ENCODE measurements at places on chromosomes 11 and 22. TPM values are rescaled to one million over a fixed set of nuclear protein-coding genes. Genes with fewer than 3 reads are reported as not detected.

MYO7A gene
- total RNA-seq: 0.84 TPM

GRCh38 chr11:10309163-10310093 lies 4.6 kb downstream of the ADM start:
- no peak for DNase-seq

DNA sequence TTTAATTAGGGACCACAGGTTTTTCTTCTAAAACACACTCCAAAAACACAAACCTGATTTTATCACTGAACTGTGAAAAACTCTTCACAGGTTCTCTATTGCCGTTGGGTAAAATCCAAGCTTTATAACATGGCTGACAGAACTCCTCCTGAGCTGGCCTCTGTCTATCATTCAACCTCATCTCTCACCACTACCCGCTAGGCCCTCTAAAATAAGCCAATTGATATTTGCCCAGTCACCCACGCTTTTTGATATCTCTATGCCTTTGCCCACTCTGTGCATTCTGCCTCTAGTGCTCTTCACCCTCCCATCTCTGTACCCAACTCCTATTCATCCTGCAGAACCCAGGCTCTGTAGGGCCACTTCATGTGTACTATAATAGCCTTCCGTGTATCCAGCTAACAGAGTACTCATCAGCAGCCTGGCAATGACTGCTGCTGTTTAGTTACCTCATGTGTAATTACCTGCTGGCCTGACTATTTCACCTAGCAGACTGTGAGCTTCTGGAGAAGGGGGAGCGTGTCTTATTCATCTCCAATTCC lies 1.1 kb upstream of the CNGA4 start:
- DNase-seq: no peak

LMO2 gene
- total RNA-seq: 1.9 TPM

SCN2B gene
- not detected for total RNA-seq

- no peak for DNase-seq
These were observed 59.3 kb downstream of the C11orf58 start for GRCh38 chr11:16797776-16798175.

DNA sequence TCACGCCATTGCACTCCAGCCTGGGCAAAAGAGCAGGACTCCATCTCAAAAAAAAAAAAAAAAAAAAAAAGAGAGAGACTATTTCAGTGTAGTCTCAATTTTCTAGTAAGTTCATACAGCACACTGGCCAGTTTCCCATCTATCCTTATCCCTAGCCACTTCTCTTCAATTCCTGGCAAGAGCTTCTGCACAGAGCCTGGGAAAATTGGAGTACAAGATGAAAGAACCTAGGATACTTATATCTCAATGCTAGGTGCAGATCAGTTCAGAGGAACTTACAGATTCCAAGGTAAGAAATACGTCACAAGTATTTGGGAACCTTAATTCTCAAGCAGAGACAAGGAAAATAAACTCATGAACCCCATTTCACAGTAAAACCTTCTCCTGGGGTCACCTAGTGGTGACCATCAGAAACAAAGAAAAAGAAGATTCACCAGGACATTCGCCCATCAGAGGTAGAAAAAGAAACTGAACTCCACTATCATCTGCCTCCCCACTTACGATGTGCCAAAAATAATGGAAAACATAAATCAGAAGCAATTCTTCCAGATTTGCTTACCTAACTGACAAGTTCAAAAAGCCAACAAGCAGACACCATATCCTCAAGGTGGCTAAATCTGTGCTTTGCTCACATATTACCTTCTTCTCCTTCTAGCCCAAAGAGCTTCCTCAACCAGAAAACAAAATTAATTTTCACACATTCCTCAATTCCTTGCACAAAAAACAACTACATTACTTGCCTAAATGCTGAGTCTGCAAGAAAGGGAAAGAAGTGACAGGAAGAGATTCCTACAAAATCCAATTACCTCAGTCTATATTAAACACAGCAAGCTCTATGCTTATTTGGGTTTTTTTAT lies 4.9 kb downstream of the DENND5A start:
- no peak for DNase-seq

KRTAP5-10 gene
- not detected for total RNA-seq

DNA sequence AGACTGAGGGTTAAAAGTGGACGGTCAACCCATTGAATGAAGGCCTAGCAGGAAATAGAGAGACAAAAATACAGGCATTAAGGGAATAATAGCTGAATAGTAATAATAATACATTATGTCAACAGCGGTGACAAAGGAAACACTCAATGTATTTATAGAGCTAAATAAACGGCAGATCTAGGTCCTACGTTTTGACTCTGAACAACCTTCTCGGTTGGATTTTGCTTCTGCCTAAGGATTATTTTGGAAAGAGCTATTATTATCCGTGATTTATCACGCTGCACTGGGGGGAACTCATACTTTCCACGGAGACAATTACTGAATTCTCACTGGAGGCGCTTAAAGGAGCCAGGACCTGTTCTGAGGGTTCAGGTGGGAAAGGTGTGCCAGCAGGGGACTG lies 118.2 kb upstream of the KIRREL3 start:
- no peak for DNase-seq

YPEL1 gene
- 8.9 TPM for total RNA-seq

EMID1 gene
- 1.3 TPM for total RNA-seq

CDKN1C gene
- total RNA-seq: 4.1 TPM

DNA sequence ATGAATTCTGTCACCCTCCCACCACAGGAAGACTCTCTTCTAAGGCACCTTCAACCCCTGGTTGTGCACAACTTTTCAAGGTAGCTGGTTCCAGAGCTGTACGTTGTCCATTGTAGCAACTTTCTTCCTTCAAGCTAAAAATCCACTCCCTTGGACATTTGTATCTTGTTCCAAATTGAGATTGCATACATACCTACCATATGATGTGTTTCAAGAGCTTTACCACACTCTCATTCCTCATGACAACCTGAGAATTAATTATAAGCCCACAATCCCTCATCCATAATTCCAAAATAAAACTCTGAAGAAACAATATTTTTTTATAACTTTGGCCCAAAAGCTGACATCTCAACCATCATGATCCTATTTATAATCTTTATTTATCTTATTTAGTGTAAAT lies 3.0 kb downstream of the OR52W1 start:
- DNase-seq: no peak

KCNC1 gene
- not detected for total RNA-seq

GRCh38 chr11:73570415-73571114 lies 27.3 kb downstream of the FAM168A start:
- no peak for DNase-seq

DNA sequence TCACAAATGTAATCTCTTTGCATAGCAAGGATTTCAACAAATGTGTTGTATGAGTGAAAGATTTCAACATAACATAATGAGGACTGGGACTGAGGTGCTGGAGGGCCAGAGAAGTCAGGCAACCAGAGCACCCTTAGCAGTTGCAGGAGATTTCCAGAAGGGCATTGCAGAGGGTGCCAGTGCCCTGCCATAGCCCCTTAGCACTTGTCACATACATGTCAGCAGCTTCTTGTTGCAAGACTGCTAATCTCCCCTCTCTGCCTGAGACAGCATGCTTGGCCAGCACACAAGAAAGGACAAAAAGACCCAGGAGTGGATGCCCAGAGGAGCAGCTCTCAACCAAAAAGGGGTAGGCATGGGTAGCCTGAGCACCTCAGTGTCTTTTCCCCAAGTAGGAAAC lies 43.2 kb downstream of the BBOX1 start:
- DNase-seq: no peak

- no peak for DNase-seq
These were observed 49.5 kb downstream of the GAB4 start for GRCh38 chr22:16958475-16958874.

DNA sequence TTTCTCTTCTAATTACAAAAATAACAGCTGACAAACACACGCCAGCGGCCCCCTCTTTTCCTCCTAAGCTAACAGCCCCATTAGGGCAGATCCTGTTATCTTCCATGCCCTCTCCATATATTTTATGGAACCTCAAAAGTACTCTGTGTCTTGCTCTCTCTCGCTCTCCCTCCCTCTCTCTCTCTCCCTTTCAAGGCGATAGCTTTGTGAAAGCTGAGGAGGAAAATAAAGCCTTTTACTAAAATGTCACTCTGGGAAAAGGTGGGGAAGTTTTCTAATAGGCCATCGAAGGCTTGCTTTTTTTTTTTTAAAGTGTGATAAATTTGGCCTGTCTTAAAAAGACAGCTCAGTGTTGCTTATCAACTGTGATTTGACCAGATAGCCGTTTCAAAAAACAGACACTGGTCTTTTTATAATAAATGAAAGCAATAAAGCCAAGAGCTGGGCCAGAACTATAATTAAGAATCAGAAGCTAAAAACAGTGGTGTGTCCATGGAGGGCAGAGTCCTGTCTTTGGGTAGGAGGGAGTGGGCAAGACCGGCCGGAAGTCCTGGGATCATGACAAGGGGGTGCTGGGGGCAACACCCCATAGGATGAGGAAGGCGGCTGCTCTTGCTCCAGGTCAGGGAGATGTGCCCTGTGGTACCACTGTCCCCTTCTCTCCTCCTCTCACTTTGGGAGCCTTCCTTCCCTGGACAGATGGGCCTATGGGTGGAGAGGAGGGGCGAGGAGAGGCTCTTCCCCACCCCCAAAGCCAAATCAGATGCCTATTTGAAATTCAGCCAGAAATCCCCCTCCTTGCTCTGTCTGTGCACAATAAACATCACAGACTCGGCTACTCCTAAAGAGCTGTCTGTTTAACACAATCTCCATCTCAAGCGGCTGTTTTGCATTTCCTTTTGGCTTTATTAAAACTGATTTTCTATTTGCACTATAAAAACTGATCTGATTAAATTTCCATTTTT lies 267.2 kb downstream of the BUD13 start:
- DNase-seq: no peak

GRCh38 chr22:22877523-22878210 lies 9.9 kb upstream of the IGLL5 start:
- peak; percentile 62 for DNase-seq

CCDC89 gene
- not detected for total RNA-seq

DNA sequence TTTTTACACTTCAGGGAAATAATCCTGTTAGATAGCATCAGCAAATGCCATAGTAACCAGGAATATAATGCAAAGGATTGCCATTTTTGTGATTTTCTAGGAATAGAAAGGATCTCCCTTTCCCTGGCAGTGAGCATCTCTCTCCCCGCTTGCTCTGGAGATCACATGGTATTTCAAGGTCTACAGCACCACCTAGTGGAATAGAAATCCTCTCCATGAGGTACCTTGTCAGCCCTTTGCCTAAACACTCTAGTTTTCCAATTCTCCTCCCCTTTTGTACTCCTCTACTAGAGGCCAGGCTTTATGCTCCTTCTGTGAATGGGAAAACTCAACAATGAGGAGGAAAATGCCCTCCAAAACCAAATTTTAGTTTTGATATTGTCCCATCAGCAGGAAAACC lies 78.4 kb downstream of the XRRA1 start:
- DNase-seq: peak; percentile 10

DNA sequence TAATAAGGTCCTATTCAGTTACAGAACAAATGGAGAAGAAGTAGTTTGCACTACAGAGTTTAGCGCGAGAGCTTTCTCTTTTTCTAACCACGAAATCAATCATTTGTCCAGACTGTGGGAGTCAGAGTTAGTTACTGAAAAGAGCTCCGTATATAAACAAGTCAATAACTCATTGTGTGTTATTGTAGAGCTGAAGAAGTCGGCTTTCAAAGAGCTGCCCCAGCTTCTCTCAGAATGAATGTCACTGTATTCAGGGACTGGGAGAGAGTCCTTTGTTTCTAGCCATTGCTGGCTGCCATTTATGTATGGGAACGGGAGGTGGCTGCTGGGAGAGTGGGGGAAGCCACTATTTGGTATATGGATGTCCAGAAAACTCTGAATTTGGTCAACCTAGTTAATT lies 227.8 kb downstream of the DCDC1 start:
- DNase-seq: no peak

GRCh38 chr22:20106849-20107237 lies 9.1 kb upstream of the RANBP1 start:
- no peak for DNase-seq

GRCh38 chr11:20934516-20934915 lies 265.1 kb downstream of the NELL1 start:
- no peak for DNase-seq

DNA sequence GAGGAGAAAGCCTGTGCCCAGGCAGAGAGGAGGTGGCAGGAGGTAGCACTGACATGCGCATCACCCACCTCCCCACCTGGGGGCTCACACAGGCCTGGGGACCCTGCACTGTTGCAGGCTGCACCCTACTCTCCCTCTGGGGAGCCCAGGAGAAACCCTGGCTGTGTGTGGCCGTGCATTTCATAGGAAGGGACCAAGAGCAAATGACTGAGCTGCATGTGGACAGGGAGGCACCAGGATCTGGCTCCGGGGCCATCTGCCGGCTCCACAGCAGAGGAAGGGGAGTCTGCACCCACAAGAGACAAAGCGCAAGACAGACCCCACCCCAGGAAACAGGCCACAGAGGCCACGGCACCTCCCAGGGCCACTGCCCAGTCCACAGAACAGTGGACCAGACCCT lies 22.7 kb downstream of the BID start:
- DNase-seq: no peak

- peak; percentile 43 for DNase-seq
These were observed 486 bp downstream of the PCNX3 start for GRCh38 chr11:65615950-65616574.

GRCh38 chr11:128757235-128757711 lies 63.4 kb downstream of the FLI1 start:
- DNase-seq: peak; percentile 90

DNA sequence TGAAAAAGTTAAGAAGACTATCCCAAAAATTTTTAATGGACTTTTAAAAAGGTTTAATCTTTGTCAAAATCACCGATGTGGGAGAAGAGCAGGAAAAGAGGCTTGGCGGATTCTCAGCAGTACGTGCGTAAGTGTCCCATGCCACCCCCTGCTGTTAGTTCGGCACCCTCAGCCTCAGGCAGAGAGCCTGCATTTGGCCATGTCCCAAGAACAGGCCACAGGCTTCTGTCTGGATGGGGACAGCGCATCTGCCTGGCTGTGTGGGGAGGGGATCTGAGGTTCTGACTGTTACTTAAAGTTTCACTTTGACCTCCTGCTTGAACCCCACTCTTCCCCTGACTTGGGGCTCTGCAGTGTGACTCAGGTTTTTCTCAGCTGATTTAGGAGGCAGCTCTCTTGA lies 35.3 kb downstream of the EXT2 start:
- DNase-seq: no peak

GRCh38 chr11:6563667-6564066 lies 39.7 kb downstream of the RRP8 start:
- no peak for DNase-seq

FGF19 gene
- total RNA-seq: not detected

GRCh38 chr11:48007677-48008076 lies 27.3 kb downstream of the PTPRJ start:
- no peak for DNase-seq

TMEM191C gene
- total RNA-seq: 4.1 TPM

DNA sequence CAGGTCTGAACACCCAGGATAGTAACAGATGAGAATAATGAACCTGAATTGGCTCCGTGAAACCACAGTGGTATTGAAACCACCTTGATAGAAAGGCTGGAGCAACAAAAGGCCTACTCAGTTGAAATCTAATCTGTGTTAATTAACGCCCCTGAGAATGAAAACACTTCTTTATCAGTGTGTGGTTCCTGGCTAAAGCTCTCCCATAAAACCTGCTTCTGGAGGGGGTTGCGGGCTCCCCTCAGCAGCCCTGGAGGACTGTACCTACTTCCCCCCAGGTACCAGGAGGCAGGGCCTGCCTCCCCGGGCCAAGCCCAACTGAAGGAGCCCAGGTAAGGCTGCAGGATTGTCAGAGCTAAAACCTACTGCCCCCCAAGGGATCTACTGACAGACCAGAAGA lies 54.6 kb downstream of the PLEKHA7 start:
- DNase-seq: no peak
